Mucosa of descending colon (tissue), 3 donors: ENCODE measurements at places on chromosomes 12 and 14. TPM values are rescaled to one million over a fixed set of nuclear protein-coding genes. Genes with fewer than 3 reads are reported as not detected.

IFNG-AS1 gene
- not detected for total RNA-seq

KCTD10 gene
- 86.0 TPM for total RNA-seq

ZBTB39 gene
- 4.6 TPM for total RNA-seq

SMIM41 gene
- total RNA-seq, result 0.32 TPM

TSPAN19 gene
- total RNA-seq, result 1.2 TPM

- DNase-seq, result no peak
These were observed 21.0 kb downstream of the TMEM116 start for GRCh38 chr12:111991946-111992345.

DNA sequence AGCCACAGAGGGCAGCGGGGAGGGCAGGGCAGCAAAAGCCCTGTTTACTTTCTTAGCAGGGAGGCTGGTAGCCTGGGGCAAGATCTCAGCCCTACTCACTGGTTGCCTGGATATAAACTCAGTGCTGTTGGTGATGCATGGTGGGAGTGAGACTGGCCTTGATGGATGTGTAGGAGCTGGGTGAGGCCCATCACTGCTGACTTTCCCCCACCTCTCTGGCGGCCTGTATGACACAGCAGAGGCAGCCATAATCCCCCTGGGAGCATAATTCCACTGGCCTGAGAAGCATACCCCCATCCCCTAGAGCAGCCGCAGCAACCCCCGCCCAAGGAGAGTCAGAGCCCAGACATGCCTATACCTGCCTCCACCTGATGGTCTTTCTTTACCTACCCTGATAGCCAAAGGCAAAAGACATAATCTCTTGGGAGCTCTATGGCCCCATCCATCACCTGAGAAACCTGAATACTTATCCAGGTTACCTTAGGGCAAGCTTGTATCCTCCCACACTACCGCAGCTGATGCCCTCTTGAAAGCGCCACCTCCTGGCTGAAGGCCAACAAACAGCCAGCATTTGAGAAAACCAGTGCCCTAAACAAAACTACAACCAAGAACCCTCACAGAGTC lies 59.3 kb downstream of the DNAI7 start:
- no peak for DNase-seq

DNA sequence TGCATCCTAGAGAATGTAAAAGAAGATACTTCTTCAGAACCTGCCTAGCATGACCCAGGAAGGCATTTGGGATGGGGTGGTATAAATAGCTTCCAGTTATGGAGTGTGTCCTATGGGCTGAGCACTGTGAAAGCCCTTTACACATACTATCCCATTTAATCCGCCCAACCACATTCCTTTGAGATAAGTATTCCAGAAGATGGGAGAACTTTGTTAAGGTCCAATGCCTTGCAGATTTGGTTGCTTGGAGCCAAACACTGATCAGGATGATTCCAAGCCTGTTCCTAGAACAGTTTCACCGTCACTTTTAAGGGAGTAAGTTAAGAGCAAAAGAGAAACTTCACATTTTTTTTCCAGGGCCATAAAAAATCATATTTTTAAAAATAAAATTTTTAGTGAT lies 82.5 kb upstream of the CLMN start:
- no peak for DNase-seq

DNA sequence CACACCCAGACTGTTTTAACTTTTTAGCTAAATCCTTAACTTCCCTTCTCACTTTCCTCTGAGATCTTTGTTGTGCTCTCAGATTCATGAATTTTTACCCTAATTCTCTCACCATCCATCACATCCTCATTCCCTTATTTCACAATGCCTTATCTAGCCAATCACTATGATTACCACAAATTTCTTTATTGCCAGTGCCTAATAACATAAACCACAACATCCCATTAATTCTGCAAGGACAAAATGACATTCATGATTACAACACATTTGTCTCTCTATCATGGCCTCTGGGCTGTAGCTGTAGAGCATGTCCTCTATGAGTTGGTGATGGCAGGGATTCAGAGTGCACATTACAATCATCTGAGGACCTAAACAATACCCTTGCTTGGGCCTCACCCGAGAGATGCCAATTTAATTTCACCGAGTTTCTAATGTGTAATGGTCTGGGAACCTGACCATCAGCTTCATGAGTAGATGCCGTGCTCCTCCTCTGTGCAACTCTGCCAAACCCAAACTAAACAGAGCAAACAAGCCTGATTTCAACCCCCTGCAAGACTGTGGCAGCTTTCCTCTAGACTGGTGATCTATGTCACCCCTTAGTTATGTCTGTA lies 99.3 kb downstream of the SPTSSA start:
- no peak for DNase-seq

- no peak for DNase-seq
These were observed 364.7 kb downstream of the BCAT1 start for GRCh38 chr12:24584032-24584675.
